ENCODE measurements at places on chromosomes 4 and X. TPM values are rescaled to one million over a fixed set of nuclear protein-coding genes. Genes with fewer than 3 reads are reported as not detected.

DNA sequence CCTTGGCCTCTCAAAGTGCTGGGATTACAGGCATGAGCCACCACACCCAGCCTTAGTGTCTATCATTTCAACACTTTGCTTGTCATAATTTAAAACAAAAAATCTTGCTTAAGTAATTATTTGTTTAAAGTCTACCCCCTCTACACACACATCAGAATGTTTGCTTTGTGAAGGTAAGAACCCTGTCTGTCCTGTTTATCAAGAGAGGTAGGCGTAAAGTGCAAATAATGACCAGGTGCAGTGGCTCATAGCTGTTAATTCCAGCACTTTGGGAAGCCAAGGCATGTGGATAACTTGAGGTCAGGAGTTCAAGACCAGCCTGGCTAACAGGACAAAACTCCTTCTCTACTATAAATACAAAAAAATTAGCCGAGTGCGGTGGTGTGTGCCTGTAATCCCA, 326.7 kb upstream of the CLNK start:
- DNase-seq, result no peak
- no peaks in the 10 kb centered on the region for H3K36me3 ChIP-seq
- H3K27ac ChIP-seq, result no peak overlapping the region
- no peaks in the 10 kb centered on the region for H3K27me3 ChIP-seq
- H3K4me3 ChIP-seq, result no peak overlapping the region

Gene SMIM10L2A
- 1.1 TPM for total RNA-seq

- no peaks in the 10 kb centered on the region for H3K4me1 ChIP-seq
- H3K27ac ChIP-seq, result no peak overlapping the region
- no peak overlapping the region for H3K4me3 ChIP-seq
Measured at GRCh38 chr4:163755013-163755412, 260.5 kb downstream of the TMA16 start.

Gene RIPPLY1
- not detected for total RNA-seq

- no peak for DNase-seq
- H3K36me3 ChIP-seq, result no peaks in the 10 kb centered on the region
- H3K27me3 ChIP-seq, result no peaks in the 10 kb centered on the region
- no peak overlapping the region for H3K4me3 ChIP-seq
- H3K4me1 ChIP-seq, result no peaks in the 10 kb centered on the region
Measured at GRCh38 chr4:76558396-76559235, 123.6 kb downstream of the SHROOM3 start.

DNA sequence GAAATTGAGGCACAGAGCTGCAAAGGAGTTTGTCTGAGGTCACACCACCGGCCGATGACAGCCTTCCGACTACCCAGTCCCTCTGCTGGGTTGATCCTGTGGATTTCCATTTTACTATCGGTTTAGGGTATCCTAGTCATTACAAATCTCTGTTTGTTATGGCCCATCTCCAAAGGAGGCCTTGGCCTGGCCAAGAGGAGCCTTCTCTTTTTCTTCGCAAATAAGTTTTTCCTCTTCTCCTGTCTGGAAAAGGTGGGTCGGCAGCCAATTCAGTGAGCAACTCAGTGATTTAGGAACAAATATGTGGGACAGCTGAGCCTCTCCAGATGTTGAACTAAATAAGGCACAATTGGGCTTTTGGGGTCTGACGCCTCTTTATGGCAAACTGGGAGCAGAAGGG, 169.2 kb upstream of the RBPJ start:
- H3K27ac ChIP-seq, result no peak overlapping the region
- no peaks in the 10 kb centered on the region for H3K4me1 ChIP-seq
- H3K36me3 ChIP-seq, result no peaks in the 10 kb centered on the region
- no peak overlapping the region for H3K4me3 ChIP-seq
- DNase-seq, result no peak

Gene ACTRT1
- not detected for total RNA-seq

Gene UGT2B15
- 0.98 TPM for total RNA-seq

GRCh38 chr4:24809815-24810405, 14.5 kb downstream of the SOD3 start:
- no peak overlapping the region for H3K27ac ChIP-seq
- no peak for DNase-seq
- no peaks in the 10 kb centered on the region for H3K27me3 ChIP-seq
- no peaks in the 10 kb centered on the region for H3K36me3 ChIP-seq
- H3K4me3 ChIP-seq, result no peak overlapping the region

DNA sequence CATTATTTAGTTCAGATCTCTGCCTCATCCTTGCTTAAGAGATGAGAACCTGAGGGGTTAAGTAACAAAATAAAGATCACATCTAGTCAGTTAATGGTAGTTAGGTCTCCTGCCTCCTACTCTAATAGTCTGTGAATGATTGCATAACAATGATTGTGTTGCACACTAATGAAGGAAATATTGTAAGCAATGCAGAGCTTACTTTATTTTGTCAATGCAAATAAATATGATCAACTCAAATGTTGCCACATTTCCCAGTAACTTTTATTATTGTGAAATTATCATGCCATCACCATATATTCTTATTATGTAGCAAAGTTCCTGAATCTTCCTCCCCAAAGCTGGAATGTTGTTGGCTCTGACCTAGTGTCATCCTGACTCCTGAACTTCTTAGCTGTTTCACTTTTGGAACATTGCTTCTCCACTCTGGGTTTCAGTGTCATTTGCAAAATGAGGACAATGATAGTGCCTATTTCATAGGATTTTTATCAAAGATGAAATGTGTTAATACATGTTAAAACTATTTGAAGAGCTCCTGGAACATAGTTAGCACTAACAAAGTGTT, 17.0 kb upstream of the GABRA4 start:
- no peak overlapping the region for H3K27ac ChIP-seq
- H3K4me3 ChIP-seq, result no peak overlapping the region
- no peak for DNase-seq
- H3K4me1 ChIP-seq, result no peaks in the 10 kb centered on the region
- no peaks in the 10 kb centered on the region for H3K27me3 ChIP-seq

GRCh38 chr4:80072228-80072743, 743 bp downstream of the ANTXR2 start:
- peak overlapping the region; percentile 89 for H3K27ac ChIP-seq
- no peaks in the 10 kb centered on the region for H3K27me3 ChIP-seq
- DNase-seq, result peak; percentile 52

- H3K4me1 ChIP-seq, result no peaks in the 10 kb centered on the region
- H3K27ac ChIP-seq, result no peak overlapping the region
- no peaks in the 10 kb centered on the region for H3K27me3 ChIP-seq
- DNase-seq, result no peak
- no peak overlapping the region for H3K4me3 ChIP-seq
Measured at GRCh38 chrX:123869488-123869887, 9.6 kb downstream of the XIAP start.

Gene SMARCAD1
- total RNA-seq, result 41.4 TPM

Gene THAP9
- 8.6 TPM for total RNA-seq

Gene HTN3
- not detected for total RNA-seq

DNA sequence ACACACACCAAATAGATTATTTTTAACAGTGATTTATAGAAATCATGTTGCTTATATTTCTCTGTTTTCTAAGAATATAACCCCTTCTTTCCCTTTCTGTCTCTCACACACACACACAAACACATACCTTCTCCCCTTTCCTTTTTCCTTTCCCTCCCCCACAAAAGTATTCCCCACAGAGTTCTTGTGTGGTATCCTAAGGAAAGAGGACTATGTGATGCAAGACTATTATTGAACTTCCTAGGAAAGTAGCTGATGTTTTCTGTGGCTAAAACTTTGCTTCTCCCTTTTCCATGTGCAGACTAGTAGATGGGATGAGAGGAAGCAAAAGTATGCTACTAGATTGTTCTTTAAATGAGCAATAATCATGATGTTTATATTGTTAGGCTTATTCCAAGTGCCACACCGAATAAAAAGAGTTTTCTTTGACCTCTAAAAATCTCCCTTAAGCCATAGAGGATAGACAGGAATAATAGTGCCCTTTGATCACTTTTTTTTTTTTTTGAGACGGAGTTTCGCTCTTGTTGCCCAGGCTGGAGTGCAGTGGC, 38.7 kb downstream of the CPEB2 start:
- no peaks in the 10 kb centered on the region for H3K4me1 ChIP-seq
- H3K27me3 ChIP-seq, result no peaks in the 10 kb centered on the region
- DNase-seq, result no peak
- H3K36me3 ChIP-seq, result no peaks in the 10 kb centered on the region
- H3K4me3 ChIP-seq, result no peak overlapping the region

DNA sequence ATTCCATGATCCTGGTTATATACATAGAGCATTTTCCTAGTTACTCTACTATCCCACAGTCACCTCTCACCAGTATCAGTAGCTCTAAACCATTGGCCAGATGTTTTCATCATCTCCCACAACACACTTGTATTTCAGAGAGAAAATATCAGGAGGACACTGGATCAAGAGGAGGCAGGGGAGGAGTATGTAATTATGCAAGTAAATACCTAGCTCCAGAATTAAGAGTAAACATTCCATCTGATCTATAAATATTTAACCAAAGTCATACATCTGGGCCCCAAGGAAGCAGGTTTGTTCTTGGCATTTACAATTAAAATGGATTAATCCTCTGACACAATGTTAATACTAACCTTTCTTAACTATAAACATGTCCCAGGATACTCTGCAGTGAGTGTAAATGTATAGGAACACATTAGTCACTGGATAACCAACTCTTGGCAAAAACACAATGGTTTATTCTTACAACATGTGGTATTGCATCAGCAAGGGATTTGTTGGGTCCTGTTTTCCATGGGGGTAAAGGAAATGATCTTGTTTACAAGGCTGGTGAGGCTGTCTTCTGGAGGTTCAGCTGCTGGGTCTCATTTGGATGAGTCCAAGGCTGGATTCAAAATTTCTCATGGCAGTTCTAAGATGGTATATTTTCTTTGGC, 170.1 kb downstream of the ATG4A start:
- H3K4me3 ChIP-seq, result no peak overlapping the region
- H3K4me1 ChIP-seq, result no peaks in the 10 kb centered on the region
- DNase-seq, result no peak

Gene WNK3
- 5.4 TPM for total RNA-seq

GRCh38 chrX:50152456-50152855, 48.4 kb downstream of the AKAP4 start:
- H3K4me1 ChIP-seq, result no peaks in the 10 kb centered on the region
- DNase-seq, result no peak
- no peak overlapping the region for H3K27ac ChIP-seq
- no peaks in the 10 kb centered on the region for H3K36me3 ChIP-seq
- no peak overlapping the region for H3K4me3 ChIP-seq
- peaks cover 23% of the 10 kb centered on the region for H3K27me3 ChIP-seq

- DNase-seq, result no peak
- H3K36me3 ChIP-seq, result no peaks in the 10 kb centered on the region
- H3K27ac ChIP-seq, result no peak overlapping the region
- H3K27me3 ChIP-seq, result no peaks in the 10 kb centered on the region
- H3K4me3 ChIP-seq, result no peak overlapping the region
- H3K4me1 ChIP-seq, result no peaks in the 10 kb centered on the region
Measured at GRCh38 chr4:93217431-93217830, 611.1 kb upstream of the ATOH1 start.

- no peaks in the 10 kb centered on the region for H3K36me3 ChIP-seq
- DNase-seq, result no peak
- H3K4me3 ChIP-seq, result no peak overlapping the region
- H3K4me1 ChIP-seq, result no peaks in the 10 kb centered on the region
- no peak overlapping the region for H3K27ac ChIP-seq
Measured at GRCh38 chr4:80362578-80363181, 27.1 kb downstream of the CFAP299 start.

Gene BMX
- 2.3 TPM for total RNA-seq

DNA sequence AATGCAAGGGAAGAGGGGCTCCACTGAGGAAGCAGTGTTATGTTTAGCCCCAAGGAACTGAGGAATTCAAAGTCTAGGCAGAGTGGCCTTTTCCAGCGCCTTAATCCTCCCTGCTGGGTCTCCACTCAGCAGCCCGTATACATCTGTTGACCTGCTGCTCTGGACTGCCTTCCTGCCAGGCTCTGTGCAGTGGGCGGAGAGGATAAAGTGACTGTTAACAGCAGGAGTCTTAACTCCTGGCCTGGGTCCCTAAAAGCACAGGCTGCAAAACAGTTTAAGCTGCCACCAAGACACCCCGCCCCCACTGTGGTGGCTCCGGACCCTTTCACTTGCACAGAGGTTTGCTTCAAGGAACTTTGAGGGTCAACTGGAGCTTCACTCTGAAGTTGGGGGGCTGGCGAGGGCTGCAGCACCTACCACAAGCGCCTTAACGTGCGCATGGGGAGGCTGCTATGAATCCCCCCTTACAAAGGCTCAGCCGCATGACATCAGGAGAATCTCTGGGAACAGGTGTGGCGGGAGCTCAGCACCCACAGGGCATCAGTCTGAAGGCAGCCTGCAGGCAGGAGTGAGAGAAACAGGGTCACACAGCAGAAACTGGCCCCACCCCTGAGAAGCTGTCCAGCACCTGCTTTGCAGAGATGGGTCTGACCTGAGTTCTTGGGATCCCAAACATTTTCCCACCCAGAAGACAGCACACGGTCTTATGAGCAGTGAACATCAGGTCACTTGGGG, 358.2 kb upstream of the GATB start:
- no peak for DNase-seq
- no peak overlapping the region for H3K27ac ChIP-seq
- no peaks in the 10 kb centered on the region for H3K36me3 ChIP-seq
- no peaks in the 10 kb centered on the region for H3K4me1 ChIP-seq
- H3K4me3 ChIP-seq, result no peak overlapping the region
- no peaks in the 10 kb centered on the region for H3K27me3 ChIP-seq

Gene BEX2
- total RNA-seq, result 12.5 TPM

DNA sequence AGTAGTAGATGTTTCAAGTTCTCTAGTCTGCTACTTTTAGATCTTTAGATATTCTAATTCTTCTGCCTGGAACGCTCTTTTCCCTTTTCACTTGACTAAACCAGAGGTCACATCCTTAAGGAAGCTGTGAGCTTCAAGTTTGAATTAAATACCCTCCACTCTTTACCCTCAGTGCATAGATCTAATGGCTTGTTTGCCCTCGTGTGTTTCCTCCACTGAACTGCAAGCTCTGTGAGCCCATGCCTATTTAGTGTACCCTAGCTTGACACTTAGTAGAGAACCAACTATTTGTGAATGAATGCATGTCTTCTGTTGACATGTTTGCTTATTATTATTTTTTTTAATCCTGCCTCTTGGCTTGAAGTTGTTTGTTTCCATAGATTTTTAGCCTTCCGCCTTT, 138.3 kb downstream of the PDE5A start:
- H3K4me1 ChIP-seq, result no peaks in the 10 kb centered on the region
- DNase-seq, result no peak
- H3K4me3 ChIP-seq, result no peak overlapping the region
- H3K36me3 ChIP-seq, result no peaks in the 10 kb centered on the region
- H3K27ac ChIP-seq, result no peak overlapping the region
- no peaks in the 10 kb centered on the region for H3K27me3 ChIP-seq

GRCh38 chrX:94942603-94943002, 1268.6 kb downstream of the FAM133A start:
- no peak overlapping the region for H3K4me3 ChIP-seq
- H3K27ac ChIP-seq, result no peak overlapping the region
- DNase-seq, result no peak
- H3K36me3 ChIP-seq, result no peaks in the 10 kb centered on the region
- peaks cover 16% of the 10 kb centered on the region for H3K27me3 ChIP-seq

DNA sequence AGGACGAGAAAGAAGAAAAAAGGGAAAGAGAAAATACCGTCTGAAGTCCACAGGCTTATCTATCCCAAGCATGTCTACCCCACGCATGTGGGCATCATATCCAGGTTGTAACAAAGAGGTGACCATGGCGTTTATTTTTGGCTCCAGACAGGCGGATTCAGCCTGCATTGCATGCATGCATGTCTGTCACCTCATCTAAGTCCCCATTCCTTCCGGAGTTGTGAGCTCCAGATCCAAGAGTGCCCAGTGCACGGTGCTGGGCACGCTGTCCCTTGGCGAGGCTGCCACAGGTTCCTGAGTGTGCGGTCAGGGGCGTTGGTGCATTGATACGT, 905 bp upstream of the GALNTL6 start:
- peaks cover 32% of the 10 kb centered on the region for H3K27me3 ChIP-seq
- peaks cover 3% of the 10 kb centered on the region for H3K4me1 ChIP-seq
- peak overlapping the region; percentile 66 for H3K4me3 ChIP-seq
- H3K27ac ChIP-seq, result no peak overlapping the region
